Large intestine (tissue), 12 donors: ENCODE measurements at places on chromosomes 11 and 22. TPM values are rescaled to one million over a fixed set of nuclear protein-coding genes. Genes with fewer than 3 reads are reported as not detected.

DNA sequence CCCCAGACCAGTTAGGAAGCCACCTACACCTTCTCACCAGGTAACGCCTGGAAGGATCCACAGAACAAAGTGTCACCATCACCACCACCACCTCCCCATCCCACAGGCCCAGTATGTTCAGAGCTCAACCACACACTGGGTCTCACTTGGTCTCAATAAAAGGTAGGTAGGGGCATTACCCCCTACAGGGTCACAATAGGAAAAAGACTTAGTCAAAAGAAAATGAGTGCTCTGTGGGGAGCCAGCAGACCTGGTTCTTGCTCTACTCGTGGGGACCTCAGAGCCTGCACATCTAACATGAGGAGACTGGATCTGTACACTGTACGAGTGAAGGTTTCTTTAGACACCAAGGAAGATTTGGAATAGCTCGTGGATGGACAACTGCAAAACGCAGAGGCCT is 49.3 kb downstream of the HIRA start:
- no peak for DNase-seq

GRCh38 chr11:86014221-86014620 is 54.7 kb downstream of the PICALM start:
- no peak for DNase-seq

GRCh38 chr11:125345421-125346178 is 150.5 kb downstream of the FEZ1 start:
- DNase-seq, result peak; percentile 43

- DNase-seq, result no peak
These were observed 297.2 kb downstream of the NTM start for GRCh38 chr11:131667566-131667965.

DNA sequence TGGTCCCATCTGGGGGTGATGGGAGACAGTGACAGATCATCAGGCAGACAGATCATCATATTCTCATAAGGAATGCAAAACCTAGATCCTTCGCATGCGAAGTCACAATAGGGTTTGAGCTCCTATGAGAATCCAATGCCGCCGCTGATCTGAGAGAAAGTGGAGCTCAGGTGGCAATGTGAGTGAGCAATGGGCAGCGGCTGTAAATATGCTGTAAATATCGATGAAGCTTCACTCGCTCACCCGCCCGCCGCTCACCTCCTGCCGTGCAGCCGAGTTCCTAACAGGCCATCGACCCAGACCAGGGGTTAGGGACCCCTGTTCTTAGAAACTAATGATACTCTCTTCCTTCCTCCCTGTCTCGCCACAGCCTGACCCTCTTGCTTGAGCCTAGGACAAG is 9.4 kb upstream of the PLA2G6 start:
- no peak for DNase-seq

- DNase-seq, result no peak
These were observed 146.7 kb downstream of the LDLRAD3 start for GRCh38 chr11:36090356-36091109.

- DNase-seq, result no peak
These were observed 918 bp upstream of the FAM89B start for GRCh38 chr11:65571420-65571819.

DNA sequence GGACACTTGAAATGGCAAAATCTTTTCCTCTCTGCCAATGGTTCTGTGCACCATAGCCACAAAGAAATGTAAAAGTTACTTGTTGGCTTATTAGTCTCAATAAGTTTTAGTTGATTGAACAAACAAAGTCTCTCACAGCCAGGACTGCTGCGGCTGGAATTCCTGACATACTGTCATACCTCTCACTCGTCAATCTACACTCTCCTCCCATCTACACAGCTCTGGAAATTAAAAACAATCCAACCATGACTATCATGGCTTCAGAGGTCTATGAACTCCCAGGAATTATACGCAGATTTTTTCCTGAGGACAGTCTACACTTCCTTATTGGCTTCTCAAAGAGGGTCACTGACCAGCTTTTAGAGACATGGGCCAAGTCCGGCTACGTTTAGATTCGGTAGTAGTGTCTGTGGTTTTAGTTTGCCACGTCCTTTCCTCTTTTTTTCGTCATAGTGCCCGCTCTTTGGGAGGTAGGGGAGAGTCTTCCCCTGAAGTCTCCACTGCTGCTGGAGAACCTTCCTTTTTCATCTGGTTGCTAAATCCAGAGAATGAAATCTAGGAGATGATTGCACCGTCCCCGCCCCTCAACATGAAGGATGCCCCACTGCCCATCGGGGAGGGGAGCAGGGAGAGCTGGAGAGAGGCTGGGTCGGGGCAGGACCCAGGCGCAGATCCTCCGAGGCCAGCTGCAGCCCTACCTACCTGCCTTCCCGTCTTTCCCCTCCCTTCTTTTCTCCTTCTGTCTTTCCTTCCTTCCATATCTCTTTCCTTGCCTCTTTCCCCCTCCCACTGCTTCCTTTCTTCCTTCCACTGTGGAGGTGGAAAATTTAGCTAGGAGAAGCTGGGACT is 1.0 kb upstream of the PLEKHB1 start:
- no peak for DNase-seq

- no peak for DNase-seq
These were observed 11.7 kb downstream of the MS4A4A start for GRCh38 chr11:60292145-60292544.

GRCh38 chr22:41976070-41976901 is 7.0 kb downstream of the SEPTIN3 start:
- DNase-seq, result peak; percentile 59

GRCh38 chr22:18130699-18131429 is 19.1 kb upstream of the USP18 start:
- no peak for DNase-seq

DNA sequence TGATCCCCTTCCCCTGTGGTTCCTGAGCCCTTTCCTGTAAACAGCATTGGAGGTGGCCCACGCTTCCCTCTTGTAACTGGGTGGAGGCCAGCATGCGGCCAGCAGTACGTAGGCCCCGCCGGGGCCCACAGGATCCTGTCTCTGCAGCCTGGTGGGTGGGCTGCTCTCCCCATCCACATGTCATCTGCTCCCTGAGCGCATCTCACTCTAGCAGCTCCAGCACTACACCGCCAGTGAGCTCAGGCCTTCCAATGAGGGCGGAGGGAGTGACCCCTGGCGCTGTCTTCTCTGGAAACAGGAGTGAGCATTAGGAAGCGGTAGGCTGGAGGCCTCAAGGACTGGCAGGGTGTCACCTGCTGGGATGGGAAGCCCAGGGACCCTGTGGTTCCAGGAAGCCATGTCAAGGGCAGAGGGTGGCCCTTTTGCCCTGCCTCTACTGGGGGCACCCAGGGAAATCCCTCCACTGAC is 363.9 kb downstream of the TBC1D22A start:
- no peak for DNase-seq

DNA sequence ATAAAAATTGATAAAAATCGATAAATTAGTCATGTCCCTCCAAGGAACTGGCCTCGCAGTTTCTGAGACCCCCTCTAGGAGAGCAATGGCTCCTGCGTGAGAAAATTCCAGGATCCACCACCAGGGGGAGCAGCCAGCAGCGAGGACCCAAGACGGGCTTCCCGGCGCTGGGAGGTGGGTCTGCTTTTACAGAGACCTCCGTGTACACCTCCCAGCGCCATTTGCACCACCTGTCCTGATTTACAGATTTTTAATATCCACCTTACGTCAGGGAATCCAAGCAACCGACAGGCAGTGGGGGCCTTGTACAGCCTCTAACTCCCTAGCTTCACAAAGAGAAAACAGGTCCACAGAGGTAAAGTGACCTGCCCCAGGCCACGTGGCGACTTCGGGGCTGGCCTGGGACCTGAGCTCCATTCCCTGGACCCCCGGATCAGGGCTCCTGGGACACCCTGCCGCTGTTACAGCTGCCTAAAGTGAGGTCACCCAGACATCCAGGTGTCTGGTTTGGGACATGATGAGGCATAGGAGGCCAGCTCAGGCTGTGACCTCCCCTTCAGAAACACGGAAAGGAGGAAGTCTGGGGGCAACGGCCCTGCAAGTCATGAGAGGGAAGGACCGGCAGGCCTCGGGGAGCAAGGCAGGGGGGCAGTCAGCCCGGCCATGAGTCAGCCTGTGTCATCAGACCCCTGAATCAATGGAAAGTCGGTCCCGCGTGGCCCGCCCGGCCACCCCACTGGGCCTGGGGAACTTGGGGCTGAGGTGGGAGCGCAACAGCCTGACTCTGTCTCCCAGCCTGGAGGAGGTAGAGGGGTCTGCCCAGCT is 3.5 kb downstream of the OSM start:
- DNase-seq, result peak; percentile 53

- no peak for DNase-seq
These were observed 59.8 kb downstream of the QSER1 start for GRCh38 chr11:32952421-32952820.

ACRV1 gene
- polyA plus RNA-seq, result 0.27 TPM

SEZ6L gene
- 4.3 TPM for polyA plus RNA-seq

TYR gene
- not detected for polyA plus RNA-seq

OR51B4 gene
- 0.07 TPM for polyA plus RNA-seq

GAB4 gene
- polyA plus RNA-seq, result not detected
